Posterior cingulate gyrus (tissue), 11 donors: ENCODE measurements at places on chromosomes 16 and 17.

DNA sequence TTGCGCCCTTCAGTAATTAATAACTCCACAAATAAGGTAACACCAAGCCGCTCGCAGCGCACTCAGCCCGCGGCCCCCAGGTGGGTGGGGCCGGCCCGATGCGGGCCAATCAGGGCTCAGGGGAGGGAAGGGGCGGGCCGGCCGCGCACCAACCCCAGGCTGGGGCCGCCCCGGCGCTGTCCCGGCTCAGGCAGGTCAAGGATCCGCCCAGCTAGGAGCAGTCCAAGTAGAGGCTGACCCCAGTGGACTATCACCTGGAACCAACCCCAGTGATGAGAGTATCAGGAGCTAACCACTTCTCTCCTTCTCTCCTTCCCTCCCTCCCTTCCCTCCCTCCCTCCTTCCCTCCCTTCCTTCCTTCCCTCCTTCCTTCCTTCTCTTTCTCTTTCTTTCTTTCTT lies 110.8 kb downstream of the C16orf78 start:
- DNase-seq = peak; percentile 56

- DNase-seq = no peak
Measured at GRCh38 chr17:52027620-52028295, 130.8 kb downstream of the CA10 start.

DNA sequence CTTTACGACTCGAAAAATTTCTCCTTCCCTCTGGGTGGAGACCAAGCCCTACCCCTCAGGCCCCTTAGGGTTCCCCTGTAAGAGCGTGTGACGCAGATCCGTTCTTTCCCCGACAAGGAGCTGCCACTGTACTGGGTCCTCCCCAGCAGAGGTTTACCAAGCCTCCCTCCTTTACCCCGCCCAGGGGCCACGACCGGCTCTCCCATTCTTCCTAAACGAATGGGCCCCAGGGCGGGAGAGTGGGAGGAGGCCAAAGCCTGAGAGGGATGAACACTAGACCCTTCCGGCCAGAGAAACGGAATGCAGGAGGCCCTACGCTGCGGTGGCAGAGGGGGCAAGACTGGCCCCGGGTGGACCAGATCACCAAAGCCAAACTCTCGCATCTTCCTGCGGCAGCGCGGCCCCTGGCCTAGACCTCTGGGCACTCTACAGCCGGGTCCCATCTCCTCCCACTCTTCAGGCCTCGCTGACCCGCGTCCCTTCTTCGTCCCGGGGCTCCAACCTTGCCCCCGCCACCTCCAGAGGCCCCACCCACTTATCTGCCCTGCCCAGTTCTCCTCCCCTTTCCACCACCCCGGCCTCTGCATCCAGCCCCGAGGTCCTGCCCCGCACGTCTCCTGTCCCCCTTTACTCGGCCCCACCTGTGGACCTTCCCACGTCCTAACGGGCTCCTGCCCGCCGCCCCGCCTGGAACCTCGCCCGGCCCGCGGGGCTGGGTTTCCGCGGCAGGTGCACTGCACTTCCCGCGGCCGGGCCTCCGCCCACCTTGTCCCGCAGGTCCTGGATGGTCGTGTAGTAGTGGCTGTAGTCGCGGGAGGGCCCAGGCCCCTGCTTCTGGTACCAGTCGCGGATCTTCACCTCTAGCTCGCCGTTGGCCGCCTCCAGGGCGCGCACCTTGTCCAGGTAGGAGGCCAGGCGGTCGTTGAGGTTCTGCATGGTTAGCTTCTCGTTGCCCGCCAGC lies 765 bp downstream of the KRT19 start:
- DNase-seq = no peak

- no peak for DNase-seq
Measured at GRCh38 chr17:78599419-78599818, 22.2 kb upstream of the DNAH17 start.

- no peak for DNase-seq
Measured at GRCh38 chr17:48490451-48490892, 40.3 kb downstream of the HOXB1 start.

DNA sequence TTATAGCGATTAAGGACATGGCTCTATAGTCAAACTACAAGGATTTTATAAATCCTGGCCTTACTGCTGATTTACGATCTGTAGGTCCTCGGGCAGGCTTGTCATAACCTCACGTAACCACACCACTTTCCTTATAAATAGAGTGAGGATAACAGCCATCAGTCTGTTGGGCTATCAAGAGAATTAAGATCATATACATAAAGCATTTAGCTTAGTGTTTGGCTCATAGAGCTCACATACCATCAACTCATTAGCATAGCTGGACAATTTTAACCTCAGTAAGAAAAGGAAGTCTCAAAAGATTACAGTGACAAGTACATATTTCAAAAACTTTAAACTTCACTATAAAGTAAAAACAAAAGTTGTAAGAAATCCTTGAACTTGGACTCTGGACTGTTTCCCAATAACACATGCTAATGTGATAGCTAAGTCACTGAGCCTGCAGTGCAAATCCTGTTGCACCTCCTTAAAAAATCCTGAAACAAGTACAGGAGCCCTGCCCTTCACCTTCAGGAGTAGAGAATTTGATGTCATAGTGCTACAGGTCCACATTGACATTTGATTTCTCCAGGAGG lies 20.8 kb upstream of the CLEC3A start:
- no peak for DNase-seq

GRCh38 chr17:16215965-16216316 lies 607 bp upstream of the NCOR1 start:
- DNase-seq = no peak

- DNase-seq = no peak
Measured at GRCh38 chr16:20781697-20782096, 17.9 kb downstream of the ACSM3 start.

DNA sequence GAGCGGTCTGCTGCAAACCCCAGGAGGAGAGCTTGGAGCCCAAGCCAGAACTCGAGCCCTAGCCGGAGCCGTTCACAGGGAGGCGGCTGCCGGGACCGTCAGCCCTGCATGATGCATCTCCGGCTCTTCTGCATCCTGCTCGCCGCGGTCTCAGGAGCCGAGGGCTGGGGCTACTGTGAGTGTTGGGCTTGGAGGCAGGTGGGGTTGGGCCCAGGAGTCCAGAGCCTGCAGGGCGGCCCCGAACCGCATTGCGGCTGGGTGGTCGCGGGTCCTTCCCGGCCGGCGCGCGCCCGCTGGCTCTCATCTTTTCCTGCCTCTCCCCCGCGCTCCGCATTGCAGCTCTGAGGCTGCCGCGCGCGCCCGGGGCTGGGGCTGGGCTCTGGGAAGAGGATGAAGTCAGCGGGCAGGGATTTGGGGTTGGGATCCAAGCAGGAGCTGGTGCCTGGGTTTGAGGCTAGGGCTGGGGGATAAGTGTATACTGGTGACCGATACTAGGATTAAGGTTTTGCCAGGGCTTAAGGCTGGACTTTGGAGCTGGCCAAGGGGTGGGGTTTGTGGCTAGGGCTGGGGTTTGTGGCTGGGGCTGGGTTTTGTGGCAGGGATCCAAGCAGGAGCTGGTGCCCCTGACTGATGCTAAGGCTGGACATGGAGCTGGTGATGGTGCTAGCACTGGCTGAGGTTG lies 532 bp downstream of the CNTNAP1 start:
- peak; percentile 92 for DNase-seq

- no peak for DNase-seq
Measured at GRCh38 chr17:51319186-51319585, 58.8 kb downstream of the UTP18 start.

DNA sequence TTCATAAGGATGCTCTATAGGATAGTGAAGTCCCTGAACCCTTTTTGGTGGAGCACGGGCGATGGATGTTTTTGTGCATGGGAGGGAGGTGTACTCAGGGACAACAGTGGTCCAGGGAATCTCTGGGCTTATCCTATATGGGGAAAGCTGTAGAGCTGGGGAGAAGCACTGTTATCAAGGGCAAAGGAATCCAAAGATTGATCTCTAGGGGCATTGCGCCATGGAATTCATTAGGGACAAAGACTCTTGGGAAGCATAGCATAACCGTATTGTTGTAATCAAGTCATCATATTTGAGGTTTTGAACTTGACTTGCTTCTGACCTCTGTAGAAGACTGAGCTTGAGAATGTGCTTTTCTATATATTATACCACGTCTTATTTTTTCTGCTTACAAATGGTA lies 172.9 kb upstream of the ZFHX3 start:
- no peak for DNase-seq

DNA sequence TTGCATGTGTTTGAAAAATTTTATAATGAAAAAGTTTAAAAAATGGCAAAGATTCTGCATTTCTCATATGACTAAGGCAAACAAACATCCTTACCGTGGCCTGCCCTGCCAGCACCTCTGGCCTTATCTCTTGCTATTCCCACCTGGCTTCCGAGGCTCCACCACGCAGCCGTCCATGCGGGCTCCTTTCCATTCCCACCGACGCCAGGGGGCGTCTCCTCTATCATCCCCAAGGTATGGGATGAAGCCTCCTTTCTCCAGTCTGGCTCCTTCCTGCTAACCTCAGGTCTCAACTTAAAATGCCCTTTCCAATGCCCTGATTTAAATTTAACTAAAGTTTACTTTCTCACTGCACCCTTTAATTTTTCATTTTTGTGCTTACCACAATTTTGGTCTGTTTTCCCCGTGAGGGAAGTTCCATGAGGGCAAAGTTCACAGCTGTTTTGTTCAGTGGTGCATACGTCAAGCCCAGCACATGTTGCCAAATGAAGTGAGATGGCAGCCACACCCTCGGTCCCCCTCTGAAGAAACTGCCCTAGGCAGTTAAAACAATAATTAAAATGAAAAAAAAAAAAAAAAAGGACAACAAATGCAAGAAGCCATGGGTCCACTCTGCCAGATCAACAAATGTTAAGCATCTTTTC lies 13.3 kb upstream of the SDK2 start:
- no peak for DNase-seq

DNA sequence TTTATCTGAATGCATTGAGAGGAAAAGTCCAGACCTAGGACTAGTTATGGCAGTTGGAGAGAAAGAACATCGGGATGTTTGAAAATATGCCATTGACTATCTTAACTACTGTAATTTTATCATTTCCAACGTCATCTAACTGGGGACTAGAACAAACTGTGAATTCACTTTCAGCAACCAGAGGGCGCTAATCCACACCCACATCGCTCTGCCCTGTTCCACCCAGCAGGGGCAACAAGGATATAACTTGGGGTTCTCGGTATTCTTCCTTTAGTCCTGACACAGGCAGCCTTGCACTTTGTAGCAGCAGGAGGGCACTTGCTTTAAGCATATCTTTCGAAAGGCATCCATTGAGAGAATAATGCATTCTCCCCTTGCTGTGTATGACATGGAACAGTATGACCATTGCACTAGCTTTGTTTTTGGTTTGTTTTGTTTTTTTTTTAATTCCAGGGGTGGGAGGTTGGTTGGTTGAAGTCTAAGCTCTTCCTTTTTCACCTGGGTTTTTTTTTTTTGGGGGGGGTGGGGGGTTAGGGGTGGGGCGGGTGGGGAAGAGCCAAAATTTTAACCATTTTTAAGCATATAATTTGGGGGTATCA lies 31.5 kb downstream of the SIAH1 start:
- DNase-seq = peak; percentile 47

GRCh38 chr16:52376676-52377280 lies 170.2 kb downstream of the TOX3 start:
- DNase-seq = no peak

- no peak for DNase-seq
Measured at GRCh38 chr16:19210280-19210924, 42.4 kb downstream of the SYT17 start.

DNA sequence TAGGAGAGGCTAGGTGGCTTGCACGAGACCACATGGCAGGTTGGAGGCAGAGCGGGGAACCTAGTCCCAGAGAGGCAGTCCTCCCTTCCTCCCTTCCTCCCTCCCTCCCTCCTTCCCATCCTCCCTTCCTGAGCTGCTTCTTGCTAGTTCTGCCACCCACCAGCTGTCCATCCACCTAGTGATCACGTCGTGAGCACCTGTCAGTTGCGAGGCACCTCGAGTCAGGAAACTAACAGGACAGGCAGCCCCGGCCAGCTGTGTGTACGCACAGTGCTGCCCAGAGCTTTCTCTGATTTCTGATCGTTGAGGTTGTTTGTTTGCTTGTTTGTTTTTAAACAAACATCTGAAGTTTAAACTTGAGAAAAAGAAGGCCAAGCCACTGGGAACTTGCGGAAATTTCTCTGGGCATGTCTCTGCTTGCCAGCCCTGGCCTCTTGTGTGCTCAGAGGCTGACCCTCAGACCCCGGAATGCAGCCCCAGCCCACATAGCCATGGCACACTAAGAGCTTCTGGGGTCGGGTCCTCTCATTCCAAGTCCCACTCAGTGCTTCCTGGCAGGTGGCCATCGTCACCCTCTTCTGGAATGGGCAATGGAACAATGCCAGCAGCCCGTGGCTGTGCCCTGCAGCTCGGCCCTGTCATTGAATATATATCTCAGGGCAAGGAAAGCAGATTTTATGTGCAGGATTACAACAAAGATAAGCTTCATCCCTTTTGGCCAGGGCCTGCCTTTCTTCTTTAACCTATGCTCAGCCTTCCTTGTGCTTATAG lies 174.0 kb downstream of the KATNIP start:
- peak; percentile 83 for DNase-seq

GRCh38 chr16:79863128-79864031 lies 262.8 kb upstream of the MAF start:
- DNase-seq = no peak

DNA sequence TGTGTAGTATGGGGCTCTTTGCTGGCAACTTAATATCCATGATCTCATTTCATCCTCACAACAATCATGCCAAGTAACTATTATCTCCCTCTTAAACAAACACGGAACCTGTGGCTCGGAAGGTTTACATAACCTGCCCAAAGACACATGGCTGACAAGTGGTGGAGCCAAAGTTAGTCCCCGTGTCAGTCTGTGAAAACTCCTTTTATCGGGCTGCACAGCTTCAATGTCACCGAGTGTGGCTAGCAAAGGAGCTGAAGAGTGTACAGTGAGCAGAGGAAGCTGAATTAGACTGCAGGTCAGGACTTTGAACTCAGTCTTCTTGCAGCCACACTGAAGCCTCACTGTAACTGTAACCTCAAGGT lies 80.3 kb downstream of the PARN start:
- DNase-seq = no peak

DNA sequence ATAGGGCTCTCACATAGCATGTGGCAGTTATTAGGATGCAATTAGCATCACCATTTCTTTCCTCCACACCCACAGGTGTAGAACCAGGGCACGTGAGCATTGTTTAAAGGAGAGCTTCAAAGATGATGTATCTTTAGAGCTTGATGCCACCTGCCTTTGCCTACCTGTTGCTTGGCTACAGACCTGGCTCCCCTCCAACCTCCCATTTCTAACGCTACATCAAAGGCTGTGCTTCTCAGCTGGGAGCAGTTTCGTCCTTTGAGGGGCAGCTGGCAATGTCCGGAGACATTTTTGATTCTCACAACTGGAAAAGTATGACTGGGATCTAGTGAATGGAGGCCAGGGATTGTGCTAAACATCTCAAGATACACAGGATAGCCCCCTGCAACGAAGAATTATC lies 78.5 kb upstream of the CLEC3A start:
- DNase-seq = no peak

DNA sequence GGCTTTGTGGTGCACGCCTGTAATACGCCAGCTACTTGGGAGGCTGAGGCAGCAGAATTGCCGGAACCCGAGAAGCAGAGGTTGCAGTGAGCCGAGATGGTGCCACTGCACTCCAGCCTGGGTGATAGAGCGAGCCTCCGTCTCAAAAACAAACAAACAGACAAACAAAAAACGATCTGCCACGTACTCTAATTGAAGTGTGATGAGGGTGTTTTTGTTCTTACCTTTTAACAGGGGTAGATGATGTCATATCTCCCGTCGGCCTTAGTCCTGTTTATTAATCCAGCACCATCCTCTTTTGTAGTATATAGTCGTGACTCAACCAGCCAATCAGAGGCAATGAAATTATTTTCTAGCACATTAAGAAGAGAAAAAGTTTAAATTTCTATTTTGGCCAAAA lies 58.5 kb downstream of the IQCK start:
- DNase-seq = no peak

- DNase-seq = no peak
Measured at GRCh38 chr17:33966410-33967059, 288.6 kb upstream of the CCL2 start.
